ENCODE measurements at places on chromosomes 2 and 18.

DNA sequence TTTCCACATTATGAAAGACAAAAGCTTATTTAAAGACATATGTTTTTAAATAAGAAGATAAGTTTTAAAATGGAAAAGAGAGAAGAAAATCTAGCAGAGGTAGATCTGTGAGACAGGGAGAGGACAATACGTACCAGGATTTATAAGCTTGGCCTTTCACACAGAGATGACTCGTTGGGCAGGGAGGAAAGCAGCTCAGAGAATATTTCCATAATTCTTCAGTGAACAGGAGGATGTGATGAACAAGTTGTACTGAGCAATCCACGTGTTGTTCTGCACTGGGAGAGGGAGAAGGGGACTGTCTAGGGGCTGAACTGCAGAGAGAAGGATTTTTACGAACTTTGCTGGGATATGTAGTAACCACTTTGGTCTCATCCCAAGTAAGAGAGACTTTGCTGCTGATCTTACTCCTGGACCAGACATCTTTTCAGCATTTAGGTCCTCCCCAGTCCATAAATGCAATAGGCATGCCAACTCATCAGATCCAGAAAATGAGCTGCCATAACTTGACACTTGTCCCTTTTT is 162.5 kb upstream of the SETBP1 start:
- DNase-seq, result no peak

- no peak for DNase-seq
Observed at GRCh38 chr2:133576714-133577113, 8.5 kb upstream of the NCKAP5 start.

DNA sequence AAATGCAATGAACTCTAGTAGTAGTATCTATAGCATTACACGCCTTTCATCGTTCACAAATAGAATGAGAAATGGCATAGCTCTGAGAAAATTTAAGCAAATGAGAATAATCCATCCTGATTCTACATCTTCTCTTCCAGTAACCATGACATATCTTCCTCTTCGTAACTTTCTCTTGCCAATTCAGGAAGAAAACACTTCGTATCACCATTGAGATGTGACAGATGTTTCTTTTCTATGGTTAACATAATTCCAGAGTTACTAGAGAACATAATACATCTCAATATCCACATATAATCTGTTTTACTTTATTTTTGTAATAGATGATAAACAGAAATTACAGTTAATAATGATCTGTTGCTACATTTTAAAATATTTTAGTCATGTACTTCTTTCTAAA is 1527.4 kb downstream of the LRP1B start:
- no peak for DNase-seq

- no peak for DNase-seq
Observed at GRCh38 chr2:123808243-123808642, 216.8 kb upstream of the CNTNAP5 start.

DNA sequence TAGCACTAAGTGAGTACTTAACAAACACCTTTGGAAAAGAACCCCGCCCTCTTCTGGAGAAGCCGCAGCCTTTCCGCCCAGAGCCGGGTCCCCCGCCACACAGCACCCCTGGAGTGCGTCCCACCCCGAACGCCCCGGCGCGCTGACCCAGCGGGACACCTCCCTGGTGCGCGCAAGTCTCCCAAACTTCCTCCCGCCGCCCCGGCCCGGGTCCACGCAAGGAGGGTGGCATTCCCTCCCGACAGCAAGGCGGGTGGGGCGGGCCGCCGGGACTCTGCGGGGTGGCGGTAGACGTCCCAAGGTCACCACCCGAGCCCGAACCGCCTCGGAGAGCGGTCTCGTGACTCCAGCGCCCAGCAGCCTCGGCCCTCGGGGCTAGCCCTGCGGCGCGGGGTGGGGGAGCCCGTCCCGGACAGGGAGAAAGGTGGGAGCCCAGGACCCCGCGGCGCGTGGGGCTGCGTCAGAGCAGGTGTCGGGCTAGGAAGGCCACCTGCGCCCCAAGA is 598 bp downstream of the CCDC93 start:
- DNase-seq, result peak; percentile 73

GRCh38 chr2:39024833-39025232 is 96.0 kb downstream of the SOS1 start:
- DNase-seq, result no peak
